ENCODE measurements at places on chromosomes 16 and 17. TPM values are rescaled to one million over a fixed set of nuclear protein-coding genes. Genes with fewer than 3 reads are reported as not detected.

Gene RNF43
- not detected for total RNA-seq

Gene ITGAD
- not detected for total RNA-seq

Gene CTRB1
- not detected for total RNA-seq

Gene CDRT15L2
- total RNA-seq: not detected

All from endothelial cell of coronary artery (primary cell).